AG09309 (cell line): ENCODE measurements at places on chromosomes 5 and 9.

DNA sequence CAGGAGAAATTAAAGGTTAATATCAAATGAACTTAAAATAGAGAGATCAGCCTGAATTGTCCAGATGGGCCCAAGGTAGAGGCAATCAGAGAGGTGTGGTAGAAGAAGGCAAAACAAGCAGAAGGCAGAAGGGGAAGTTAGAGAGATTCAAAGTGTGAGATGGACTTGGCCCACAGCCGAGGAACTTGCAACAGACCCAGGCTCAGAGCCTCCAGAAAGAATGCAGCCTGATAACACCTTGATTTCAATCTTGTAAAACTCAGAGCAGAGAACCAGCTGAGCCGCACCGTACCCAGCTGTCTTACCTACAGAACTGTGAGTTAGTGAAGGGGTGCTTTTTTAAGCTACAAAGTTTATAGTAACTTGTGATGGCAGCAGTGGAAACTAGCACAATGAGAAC, 190.9 kb downstream of the RFK start:
- DNase-seq, result no peak

DNA sequence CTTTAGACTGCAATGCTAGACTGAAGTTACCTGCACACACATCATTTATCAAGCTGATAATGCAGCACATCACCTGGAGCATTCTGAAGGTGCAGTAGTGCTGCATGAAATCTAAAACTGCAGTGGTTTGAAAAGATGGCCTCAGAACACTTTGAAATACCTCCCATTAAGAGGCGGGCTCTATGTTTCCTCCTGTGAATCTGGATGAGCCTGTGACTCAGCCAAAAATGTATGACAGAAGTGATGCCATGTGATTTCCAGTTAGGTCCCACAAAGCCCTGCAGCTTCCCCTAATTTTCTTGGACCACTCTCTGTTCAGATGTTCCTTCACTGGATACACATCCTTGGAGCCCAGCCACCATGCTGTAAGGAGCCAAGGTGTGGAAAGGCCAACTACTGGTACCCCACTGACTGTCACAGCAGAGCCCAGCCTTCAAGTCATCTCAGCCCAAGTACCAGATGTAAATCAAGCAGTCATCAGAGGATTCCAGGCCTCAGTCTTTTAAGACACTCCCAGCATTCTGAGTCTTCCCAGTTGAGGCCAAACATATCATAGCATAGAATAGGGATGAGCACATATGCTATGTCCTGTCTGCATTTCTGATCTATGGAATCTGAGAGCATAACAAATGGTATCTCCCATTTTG, 27.2 kb upstream of the DEPDC1B start:
- DNase-seq, result no peak

DNA sequence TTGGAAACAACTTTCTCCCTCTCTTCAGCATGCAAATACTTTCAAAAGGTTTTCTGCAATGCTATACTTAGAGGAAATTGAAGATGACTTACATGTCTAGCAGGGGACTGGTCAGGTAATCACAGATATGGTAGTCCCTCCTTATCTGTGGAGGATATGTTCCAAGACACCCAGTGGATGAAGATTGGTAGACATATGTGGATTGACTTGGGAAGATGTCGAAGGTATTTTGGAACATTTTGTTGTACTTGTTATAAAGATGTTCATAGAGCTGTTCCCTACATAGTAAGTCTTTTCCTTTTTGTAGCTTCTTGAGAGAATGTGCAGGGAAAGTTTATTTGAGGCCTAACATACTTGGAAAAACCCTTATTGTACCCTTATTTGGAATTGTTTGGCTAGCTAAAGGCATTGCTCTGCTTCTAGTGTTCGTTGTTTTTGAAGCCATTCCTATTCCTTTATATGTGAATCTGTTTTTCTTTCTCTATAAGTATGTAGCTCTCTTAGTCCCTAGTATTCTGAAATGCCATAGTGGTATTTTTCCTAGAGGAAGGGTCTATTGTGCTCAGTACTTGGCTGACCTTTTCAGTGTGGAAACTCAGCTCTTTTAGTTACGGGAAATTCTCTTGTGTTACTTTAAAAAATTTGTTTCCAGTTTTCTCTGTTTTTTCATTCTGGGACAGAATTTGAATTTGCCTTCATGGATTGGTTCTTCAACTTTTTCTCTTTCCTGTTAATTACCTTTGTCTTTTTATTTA, 25.7 kb downstream of the GPR151 start:
- no peak for DNase-seq

- no peak for DNase-seq
Measured at GRCh38 chr5:147063943-147064342, 170.9 kb upstream of the STK32A start.

GRCh38 chr9:124814164-124814535, 37.2 kb downstream of the OLFML2A start:
- no peak for DNase-seq
